ENCODE measurements at places on chromosomes 13 and 19. TPM values are rescaled to one million over a fixed set of nuclear protein-coding genes. Genes with fewer than 3 reads are reported as not detected.

The BRME1 gene
- total RNA-seq = 6.8 TPM

The MEIS3 gene
- total RNA-seq = not detected

The FGF22 gene
- total RNA-seq = 0.22 TPM

The INSL3 gene
- 1.8 TPM for total RNA-seq

- peaks cover 36% of the 10 kb centered on the region for H3K4me1 ChIP-seq
- H3K27me3 ChIP-seq = no peaks in the 10 kb centered on the region
- H3K27ac ChIP-seq = no peak overlapping the region
Measured at GRCh38 chr13:39956036-39956435, 300.6 kb downstream of the COG6 start.

DNA sequence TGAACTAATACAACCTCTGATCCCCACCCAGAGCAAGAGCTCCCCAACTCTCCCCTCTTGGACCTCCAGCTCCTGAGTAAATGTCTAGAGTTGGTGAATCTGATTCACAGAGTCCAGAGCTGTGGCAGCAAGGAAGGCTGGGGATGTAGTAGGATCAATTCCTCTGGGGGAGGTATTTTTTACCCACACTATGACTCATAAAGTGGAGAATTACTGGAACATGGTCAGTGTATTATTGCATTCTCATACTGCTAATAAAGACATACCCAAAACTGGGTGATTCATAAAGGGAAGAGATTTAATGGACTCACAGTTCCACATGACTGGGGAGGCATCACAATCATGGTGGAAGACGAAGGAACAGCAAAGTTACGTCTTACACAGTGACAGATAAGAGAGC lies 496.7 kb downstream of the EFNB2 start:
- DNase-seq = no peak
- H3K27me3 ChIP-seq = no peaks in the 10 kb centered on the region
- H3K4me3 ChIP-seq = no peak overlapping the region
- no peaks in the 10 kb centered on the region for H3K4me1 ChIP-seq

- H3K27me3 ChIP-seq = no peaks in the 10 kb centered on the region
- DNase-seq = no peak
- no peak overlapping the region for H3K27ac ChIP-seq
- no peak overlapping the region for H3K4me3 ChIP-seq
- no peaks in the 10 kb centered on the region for H3K36me3 ChIP-seq
Measured at GRCh38 chr13:35903075-35903474, 228.1 kb downstream of the DCLK1 start.

GRCh38 chr13:83221813-83222241 lies 660.4 kb downstream of the SLITRK1 start:
- no peak overlapping the region for H3K4me3 ChIP-seq
- no peak for DNase-seq
- H3K36me3 ChIP-seq = no peaks in the 10 kb centered on the region
- H3K27ac ChIP-seq = no peak overlapping the region

- H3K4me1 ChIP-seq = no peaks in the 10 kb centered on the region
- H3K4me3 ChIP-seq = no peak overlapping the region
- H3K36me3 ChIP-seq = no peaks in the 10 kb centered on the region
- H3K27ac ChIP-seq = no peak overlapping the region
- H3K27me3 ChIP-seq = no peaks in the 10 kb centered on the region
Measured at GRCh38 chr13:35995136-35995535, 136.0 kb downstream of the DCLK1 start.
